ENCODE measurements at places on chromosomes 6 and 20. TPM values are rescaled to one million over a fixed set of nuclear protein-coding genes. Genes with fewer than 3 reads are reported as not detected.

- ATAC-seq: no peak
Measured at GRCh38 chr6:156994215-156995076, 217.3 kb downstream of the ARID1B start.

GRCh38 chr6:65557224-65557623 lies 149.8 kb downstream of the EYS start:
- no peak for ATAC-seq

DNA sequence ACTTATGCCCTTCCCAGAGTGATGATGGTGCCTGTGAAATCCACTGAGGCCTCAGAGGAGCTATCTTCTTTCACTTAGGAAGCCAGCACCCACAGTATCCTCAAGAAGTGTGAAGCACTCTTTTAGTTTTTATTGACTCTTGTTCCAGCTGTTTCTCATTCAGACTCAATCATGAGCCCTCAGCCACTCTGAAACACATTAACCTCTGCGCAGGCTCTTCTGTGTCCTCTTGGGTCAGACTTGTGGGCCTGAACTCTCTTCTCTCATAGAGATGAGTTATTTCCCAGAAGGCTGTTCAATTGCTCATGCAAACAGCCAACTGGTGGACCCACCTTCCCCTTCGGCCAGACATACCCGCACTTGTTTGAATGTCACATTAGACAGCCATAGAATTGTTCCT lies 27.8 kb upstream of the PREP start:
- no peak for ATAC-seq

DNA sequence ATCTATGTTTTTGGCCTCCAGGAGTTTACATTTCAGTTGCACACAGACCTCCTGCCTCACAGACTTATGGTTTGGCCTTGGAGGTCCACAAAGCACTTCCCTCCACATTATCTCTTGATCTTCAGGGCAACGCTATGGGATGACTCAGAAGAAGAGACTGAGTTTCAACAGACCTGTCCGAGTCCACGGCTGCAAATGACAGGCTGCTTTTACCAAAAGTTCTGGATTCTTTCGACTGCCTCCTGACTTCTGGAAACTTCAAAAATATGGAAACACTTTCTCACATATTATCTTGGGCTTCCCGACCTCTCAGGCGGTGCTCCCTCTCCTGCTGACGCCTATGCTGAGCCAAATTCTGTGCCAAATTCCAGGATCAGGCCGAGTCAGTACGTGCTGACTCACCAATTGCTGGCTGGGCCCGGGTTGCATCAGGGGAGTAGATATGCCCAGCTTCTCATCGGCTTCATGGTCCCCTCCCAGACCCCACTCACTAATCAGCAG lies 190.2 kb downstream of the BMP7 start:
- ATAC-seq: no peak

DNA sequence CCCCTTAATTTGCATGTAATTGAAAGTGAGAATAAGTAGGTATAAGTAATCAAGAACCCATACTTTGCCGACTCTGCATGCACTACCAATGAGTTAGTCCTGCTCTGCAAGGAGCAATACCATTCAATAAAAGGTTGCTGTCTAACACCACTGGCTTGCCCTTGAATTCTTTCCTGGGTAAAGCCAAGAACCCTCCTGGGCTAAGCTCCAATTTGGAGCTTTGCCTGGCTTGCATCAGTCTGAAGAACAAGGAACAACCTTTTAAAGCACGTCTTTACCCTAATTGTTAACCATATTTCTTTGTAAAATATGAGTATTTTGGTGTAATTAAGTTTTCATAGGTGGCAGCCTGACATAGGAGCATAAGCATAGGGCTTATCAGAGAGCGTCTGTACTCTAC lies 367.7 kb downstream of the MEI4 start:
- no peak for ATAC-seq

DNA sequence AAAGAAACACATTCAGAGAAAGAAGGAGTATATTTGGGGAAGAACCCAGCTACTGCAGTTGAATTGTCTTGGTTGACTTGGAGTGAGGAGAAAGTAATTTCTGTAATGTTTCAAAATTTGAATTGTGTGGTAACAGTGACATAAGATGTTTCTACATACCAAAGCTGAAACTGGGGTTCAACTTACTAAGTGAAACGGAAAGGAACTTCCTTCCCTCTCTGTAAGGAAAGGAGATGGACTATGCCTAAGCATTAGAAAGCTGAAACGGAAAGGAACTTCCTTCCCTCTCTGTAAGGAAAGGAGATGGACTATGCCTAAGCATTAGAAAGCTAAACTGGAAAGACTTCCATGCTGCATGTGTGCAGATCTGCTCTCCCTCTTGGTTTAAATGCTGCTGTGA lies 46.0 kb downstream of the HUS1B start:
- peak; percentile 53 for ATAC-seq

- peak; percentile 55 for ATAC-seq
Measured at GRCh38 chr6:90088009-90088408, 193.7 kb downstream of the GJA10 start.

DNA sequence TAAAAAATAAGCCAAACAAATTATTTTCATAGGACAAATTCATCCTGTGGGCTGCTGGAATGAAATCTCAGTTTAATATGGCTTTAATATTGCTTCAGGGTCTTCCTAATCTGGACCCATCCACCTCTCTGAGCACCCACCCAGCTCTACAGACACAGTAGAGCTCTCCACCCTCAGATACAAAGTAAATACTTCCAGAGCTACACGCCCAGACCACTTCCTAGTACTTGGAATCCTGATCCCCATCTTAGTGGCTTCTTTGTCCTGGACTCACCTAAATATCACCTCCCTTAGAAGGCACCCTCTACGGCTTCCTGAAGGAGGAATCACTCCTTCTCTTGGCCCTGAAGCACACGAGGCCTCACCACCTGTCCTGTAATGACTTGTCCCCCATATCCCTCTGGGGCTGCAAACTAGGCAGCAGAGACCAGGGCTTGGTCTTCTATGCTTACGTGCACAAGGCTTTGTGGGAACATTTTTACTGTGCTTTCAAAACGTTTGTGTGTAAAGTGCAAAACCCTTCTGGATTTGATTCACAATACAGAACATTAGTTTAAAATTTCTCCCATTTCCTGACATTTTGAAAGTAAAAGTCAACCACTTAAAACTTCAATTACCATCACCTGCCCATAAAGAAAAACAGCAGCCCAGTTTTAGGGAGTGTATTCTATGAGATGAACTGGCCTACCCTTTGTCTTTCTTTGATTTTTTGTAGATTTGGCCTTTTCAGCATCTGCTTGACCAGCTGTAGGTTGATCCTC lies 2.4 kb downstream of the CTCFL start:
- peak; percentile 90 for ATAC-seq

GRCh38 chr6:154164397-154164796 lies 125.4 kb downstream of the OPRM1 start:
- ATAC-seq: no peak

- ATAC-seq: no peak
Measured at GRCh38 chr20:20931024-20931423, 175.1 kb downstream of the LINC00237 start.

GRCh38 chr20:20611167-20611566 lies 101.3 kb downstream of the RALGAPA2 start:
- no peak for ATAC-seq

DNA sequence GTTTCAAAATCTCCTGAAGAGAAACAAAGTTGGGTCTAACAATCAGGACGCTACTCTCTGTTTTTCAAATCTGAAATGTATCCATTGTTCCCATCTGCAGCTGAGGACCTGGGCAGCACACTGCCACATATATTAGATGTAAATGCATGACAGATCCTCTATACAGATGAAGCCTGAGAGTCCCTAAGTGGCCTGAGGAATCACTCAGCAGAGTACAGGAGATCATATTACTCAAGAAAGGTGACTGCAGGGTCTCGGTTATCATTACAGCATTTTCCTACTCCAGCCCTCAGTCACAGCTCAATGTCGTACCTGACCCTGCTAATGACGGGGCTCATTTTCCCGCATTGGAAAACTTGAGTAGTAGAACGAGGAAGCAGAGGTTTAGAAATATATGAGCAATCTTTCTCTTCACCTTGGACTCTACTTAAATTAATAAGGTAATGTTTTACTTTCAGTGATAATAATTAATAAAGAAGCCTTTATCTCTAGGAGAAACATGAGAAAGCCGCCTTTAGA lies 256.2 kb upstream of the IRAK1BP1 start:
- no peak for ATAC-seq

GRCh38 chr20:40896814-40897700 lies 131.6 kb upstream of the TOP1 start:
- no peak for ATAC-seq

GRCh38 chr6:87199787-87200186 lies 44.4 kb downstream of the ZNF292 start:
- ATAC-seq: no peak

Gene TPX2
- total RNA-seq: 142 TPM

Gene HCK
- total RNA-seq: 0.15 TPM

Gene LRRN4
- not detected for total RNA-seq

Gene MEI4
- not detected for total RNA-seq

Gene OR2H1
- not detected for total RNA-seq

Data from activated T-helper 17 cell treated with anti-CD3 and anti-CD28 coated beads, Interleukin-2, amount 50 U/mL, for 72 hours (primary cell).